ENCODE measurements at places on chromosomes 5 and 9.

DNA sequence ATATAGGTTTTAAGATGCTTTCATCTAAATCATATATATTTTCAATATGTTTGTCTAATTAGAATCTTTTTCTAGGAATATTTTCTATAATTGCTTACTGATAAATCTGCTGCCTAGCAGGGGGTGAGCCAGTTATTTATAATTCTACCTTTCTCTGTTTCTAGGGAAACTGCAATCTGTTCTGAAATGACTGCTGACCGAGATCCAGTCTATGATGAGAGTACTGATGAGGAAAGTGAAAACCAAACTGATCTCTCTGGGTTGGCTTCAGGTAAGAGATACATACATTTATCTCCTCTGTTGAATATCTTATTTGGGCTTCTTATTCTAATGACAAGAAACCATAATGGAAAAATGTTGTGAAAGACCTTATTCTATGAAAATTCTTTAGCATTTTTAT is 127.3 kb downstream of the XRCC4 start:
- no peak for DNase-seq

DNA sequence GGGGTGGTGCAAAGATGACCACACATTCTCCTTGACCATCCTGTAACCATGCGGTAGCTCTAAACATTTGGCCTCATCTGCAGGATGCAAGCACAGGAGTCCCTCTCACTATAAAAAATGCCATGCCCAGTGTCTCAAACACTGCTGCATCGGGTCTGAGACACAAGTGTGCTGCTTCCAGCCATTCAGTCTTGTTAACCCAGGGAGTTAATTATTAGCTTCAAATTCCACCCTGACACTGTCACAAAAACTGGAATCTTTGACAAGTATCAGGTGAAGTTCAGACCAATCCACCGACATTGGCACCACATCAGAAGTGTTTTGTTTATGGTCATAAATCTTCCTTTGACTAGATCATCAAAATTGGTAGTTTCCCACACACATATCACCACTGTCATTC is 119.1 kb upstream of the RASEF start:
- no peak for DNase-seq

DNA sequence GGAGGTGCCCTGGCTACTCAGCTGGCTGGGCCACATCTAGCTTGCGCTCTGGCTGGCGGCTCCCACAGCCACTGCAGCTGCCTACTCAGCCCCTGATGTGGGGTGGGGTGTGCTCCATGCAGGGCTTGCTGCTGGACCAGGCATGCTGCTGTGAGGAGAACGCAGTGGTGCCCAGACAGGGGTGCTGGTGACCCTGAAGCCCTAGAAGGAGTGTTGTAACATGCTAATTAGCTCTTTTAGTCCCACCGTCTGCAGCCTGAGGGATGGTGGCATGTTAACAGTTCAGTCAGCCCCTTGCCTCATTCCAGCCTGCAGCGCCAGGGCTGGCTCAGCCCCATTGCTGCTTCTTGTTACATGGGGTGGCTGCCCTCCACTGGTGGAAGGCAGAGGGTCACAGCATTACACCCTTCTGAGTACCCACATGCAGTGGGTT is 642.3 kb downstream of the DMRTA1 start:
- no peak for DNase-seq

- DNase-seq: no peak
These were observed 72.4 kb downstream of the MSX2 start for GRCh38 chr5:174796711-174797192.

DNA sequence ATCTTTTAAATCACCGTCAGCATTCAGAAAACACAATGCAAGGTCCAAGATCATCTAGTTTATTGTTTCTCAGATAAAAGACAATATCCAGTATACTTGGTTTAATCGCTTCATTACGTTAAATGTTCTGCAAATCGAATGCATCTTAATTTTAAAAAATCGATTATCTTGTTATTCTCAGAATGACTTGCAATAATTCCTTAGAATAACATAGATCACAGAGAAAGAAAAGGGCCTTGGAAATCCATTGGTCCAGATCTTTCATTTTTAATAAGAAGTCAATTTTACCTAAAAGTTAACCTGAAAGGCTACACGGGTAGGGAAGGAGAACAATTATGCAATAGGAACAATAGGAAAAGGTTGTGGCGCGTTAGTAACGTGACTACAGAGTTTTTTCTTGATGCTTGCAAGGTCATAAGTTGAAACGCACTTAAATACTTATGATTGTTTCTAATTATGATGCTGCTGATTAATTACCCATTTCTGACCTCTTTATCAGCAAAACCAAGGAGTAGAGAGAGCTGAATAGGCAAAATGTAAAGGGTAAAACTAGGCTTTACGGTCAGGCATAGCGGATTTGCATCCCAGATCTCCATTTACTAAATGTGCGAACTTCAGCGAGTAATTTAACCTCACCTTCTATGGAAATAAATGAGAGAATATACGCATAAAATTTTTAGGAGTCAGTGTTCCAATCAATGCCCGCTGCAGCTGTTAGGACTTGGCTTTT is 769 bp upstream of the LYRM7 start:
- no peak for DNase-seq

DNA sequence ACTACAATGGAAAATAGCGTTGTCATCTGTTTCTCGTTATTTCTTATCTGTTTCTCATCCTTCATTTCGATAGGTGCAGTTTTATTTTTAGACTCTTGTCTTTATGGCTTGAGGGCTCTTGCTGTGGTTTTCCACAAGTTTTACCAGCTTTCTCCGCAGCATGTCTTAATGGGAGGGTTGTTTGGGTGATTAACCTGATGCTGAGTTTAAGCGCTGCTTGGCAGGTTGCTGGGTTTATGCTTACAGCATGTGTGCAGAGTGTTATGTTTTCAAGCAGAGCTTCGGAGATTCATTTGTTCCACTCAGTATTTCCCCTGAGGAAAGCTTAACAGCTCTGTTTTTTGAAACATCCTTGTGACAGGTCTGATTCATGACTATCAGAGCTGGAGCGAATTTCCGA is 154.0 kb downstream of the SLC12A2 start:
- DNase-seq: no peak

DNA sequence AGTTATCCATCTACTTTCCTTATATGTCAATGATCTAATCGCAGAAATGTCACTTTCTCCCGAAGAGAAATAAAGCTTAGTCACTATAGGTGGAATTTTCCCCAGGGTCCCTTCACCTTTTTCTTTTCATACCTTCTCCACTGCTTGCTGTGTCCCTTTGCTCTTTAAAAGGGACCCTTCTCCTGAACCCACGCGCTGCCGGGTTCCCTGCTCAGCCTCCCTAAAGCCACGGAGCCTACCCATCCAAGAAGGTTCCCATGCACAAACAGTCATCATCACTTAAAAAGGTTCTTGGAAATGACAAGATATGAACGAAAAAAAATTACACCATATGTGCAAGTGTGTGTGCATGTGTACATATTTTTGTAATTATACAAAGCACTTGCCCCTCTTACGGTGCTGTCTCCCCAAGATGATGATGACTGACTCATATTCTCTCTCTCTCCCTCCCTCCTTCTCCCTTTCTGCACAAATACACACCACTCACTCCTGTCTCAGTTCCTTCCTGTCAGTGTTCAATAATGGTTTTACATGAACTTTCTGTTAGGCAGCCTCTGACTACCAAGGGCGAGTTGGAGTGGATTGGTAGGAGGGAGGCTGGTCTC is 1.5 kb upstream of the PTPRD start:
- no peak for DNase-seq

DNA sequence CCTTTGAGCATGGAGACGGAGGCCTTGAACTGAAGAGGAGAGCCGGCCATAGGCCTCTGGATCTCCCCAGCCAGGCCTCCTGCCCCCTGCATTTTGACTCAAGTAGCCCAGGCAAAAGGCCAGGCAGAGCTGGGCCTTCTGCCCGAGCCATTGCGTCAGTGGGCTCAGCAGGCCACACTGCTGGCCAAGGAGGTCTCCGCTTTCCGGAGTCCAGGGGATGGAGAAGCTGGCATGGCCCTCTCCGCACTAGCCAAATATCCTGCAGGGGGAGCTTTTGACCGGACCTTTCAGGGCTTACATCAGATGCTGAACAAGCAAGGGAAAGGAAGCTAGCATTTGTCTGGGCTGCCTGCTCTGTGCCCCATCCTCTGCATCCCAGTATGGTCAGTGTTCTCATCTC is 386.8 kb downstream of the TRIM36 start:
- no peak for DNase-seq

GRCh38 chr5:107532169-107532878 is 138.4 kb downstream of the EFNA5 start:
- no peak for DNase-seq

- no peak for DNase-seq
These were observed 31.7 kb upstream of the CSF1R start for GRCh38 chr5:150117945-150118560.

DNA sequence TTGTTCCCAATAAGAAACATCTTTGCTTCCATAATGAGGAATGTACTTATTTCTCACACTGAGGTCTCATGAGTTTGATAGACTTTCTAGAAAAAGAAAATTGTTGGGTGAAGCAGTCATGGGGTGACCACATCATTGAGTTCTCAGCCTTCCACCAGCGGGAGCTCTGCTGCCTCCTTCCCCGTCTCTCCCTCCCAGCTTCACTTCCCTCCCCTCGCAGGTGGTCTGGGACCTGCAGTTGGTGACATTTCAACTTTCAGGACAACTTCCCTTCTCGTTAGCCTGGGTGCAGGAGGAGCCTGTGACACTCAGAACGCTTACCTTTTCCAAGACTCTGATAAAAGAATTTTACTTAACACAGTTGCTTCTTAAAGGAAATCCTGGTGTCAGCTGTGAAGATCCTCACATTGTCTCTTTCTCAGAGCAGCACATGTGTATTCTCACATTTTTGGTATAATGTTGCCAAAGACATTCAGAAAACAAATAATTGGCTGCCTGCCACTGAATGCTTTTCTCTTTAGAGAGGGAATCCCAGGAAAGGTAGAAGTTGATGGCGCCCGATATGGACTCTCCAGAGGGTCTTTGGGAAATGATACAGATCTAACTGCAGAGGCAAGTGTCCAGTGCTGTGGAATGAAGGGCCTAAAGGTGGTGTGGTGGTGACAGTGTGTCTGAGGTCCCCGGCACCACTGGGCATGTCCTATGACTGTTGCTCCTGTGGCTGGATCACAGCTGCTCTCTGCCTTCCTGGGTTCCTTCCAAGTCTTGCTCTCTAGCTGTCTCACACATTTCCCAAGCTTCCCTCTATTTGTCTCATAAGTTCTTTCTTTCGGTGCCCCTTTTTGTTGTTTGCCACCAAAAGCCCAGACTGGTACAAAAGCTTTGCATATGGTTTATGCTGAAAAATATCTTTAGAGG is 238.1 kb downstream of the GAS1 start:
- no peak for DNase-seq

GRCh38 chr5:102922111-102922720 is 167.1 kb downstream of the PAM start:
- DNase-seq: no peak

DNA sequence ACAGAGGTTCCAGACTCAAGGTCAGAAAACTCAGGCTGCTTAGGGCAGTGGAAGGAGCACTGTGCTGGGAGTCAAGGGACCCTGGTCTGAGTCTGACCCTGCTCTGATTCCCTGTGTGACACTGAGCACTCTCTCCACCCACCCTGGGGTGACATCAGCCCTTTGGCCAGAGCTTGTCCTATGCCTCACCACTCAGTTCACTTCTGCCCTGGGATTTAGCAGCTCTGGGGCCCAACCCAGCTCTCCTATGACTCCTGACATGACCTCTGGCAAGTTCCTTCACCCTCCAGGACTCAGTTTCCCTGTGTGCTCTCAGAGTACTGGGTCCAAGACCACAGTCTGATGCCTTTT is 63.9 kb downstream of the FAM114A2 start:
- no peak for DNase-seq

DNA sequence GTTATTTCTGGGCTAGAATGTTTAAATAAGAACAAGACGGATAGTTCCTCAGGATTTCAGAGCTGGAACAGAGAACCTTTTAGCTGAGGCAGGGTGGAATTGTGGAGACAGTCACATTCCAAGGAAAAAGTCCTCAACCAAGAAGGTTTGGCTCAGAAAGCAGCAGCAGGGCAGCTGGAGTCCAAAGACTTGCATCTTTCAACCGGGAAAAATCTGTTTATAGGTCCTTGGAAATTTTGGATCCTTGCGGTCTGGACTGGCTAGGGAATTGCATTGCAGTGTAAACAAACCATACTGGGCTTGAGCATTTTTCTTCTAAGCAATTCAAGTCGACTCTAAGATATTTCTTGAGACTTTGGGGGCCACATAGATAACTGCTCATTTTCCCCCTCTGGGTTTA is 40.8 kb upstream of the HMHB1 start:
- DNase-seq: no peak

- no peak for DNase-seq
These were observed 3.1 kb downstream of the WNK2 start for GRCh38 chr9:93187047-93187446.

DNA sequence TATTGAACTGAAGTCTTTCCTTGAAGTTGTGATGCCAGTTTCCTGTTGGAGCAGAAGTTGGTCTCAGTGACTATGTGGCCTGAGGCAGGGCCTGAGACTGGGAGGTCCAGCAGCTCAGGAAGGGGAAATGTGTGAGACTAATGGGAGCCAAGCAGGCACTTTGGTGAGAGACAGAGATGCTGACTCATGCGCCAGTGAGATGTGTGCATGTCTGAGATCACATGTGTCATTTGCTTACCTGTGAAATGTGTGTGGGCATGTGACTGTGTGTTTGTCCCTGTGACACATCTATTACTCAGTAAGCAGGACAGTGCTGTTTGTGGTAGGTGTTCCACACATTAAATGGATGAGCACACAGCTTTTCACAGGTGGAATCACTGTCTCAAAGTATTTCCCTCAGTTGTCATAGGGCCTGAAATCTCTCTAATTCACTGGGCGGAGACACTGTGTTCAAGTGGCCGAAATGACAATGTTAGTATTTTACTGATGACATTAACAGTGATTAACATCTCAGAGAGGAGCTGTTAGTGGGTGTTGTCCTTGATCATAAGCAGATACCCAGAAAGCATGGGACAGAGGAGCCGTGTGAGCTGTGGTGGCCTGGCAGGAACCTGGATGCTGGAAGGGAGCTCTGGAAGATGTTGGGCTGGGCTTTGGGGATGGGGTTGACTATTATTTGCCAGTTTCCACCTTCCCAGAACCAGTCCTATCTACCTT is 7.4 kb downstream of the NPR2 start:
- DNase-seq: peak; percentile 17

GRCh38 chr9:126377536-126377935 is 50.9 kb downstream of the MVB12B start:
- no peak for DNase-seq

DNA sequence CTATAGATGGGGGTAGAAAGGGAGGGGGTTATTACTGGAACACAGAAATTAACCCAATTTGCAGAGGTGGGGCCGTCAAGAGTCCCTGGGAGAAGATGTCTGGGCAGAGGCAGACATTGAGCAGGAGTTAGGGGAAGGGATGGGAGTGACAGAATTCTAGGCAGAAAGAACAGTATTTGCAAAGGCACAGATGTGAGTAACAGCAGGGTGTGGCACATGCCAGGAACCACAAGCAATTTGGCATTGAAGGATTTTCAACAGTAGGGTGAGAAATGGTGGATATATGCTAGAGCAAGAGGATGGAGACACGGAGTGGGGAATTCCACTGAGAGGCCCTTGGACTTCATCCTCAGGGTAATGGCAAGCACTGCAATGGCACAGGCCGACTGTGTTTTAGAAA is 71.6 kb upstream of the FRRS1L start:
- no peak for DNase-seq

GRCh38 chr9:479971-480350 is 265.3 kb downstream of the DOCK8 start:
- no peak for DNase-seq

Measured in T-helper 1 cell (primary cell).